GM12864 (cell line): ENCODE measurements at places on chromosomes 4 and X.

DNA sequence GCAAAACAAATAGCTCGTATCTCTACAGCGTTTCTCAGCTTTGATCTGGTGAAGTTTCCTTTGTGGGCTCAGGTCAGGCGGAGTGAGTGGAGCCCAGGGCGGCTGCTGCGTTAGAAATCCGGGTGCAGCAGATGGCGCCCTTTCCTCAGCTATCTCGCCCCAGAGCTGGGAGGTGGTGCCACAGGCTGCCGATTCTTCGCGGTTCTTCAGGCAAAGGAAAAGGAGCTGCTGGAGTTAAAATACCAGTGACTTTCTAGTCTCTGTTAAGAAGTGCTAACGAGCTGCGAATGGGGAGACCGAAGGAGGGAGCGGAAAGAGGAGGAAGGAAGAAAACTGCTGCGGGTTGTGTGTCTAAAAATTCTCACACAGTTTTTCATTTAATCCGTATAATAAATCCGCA is 114.6 kb downstream of the CPE start:
- DNase-seq: no peak

DNA sequence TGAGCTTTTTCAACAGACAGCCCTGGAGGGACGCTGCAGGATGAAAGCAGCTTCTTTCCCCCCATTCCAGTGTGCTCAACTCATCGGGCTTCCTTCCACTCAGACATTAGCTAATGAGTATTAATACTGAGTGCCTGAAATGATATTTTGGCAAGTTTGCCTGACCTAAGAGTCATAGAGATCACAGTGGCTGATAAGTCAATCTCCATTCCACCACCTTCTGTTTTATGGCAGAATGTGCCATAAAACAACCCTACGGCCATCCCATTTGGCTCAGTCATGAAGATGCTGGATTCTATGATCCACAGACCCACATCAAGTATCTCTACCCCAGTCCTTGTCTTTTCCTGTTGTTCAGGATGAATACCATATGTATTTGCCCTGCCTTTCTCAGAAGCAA is 48.3 kb upstream of the MAB21L2 start:
- no peak for DNase-seq

DNA sequence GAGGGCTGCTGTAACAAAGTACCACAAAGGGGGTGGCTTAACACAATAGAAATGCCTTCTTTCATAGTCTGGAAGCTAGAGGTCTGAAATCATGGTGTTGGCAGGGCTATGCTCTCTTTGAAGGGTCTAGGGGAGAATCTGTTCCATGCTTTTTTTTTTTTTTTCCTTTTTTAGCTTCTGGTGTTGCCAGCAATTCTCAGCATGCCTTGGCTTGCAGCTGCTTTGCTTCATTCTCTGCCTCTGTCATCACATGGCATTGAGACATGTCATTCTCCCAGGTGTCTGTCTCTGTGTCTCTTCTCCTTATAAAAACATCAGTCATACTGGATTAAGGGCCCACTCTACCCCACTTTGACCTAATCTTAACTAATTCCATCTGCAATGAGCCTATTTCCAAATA is 78.6 kb upstream of the BOD1L1 start:
- no peak for DNase-seq

GRCh38 chr4:8044699-8045098 is 105.0 kb upstream of the AFAP1 start:
- DNase-seq: no peak

- DNase-seq: no peak
These were observed 111.4 kb upstream of the RXFP1 start for GRCh38 chr4:158410272-158410671.

DNA sequence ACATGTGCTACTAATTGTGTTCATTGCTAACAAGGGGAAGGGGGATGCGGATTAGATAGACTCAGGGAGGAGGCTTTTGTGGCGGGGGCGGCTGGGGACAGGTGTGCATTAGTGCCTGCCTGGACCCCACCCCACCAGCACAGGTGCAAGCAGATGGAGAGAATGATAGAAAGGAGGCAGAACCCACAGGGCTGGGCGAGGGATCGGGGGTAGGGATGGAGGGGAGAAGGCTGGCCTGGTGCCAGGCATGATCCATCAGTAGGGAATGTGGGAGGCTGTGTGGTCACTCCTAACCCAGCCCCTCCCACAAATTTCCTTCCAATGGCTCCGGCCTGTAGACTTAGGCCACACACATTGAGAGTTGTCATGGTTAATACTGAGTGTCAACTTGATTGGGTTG is 30.5 kb upstream of the CRMP1 start:
- DNase-seq: no peak
